H4 (cell line): ENCODE measurements at places on chromosomes 7 and 10. TPM values are rescaled to one million over a fixed set of nuclear protein-coding genes. Genes with fewer than 3 reads are reported as not detected.
A peak's percentile ranks its signal among the peaks of the same experiment; 100 is the strongest.

DNA sequence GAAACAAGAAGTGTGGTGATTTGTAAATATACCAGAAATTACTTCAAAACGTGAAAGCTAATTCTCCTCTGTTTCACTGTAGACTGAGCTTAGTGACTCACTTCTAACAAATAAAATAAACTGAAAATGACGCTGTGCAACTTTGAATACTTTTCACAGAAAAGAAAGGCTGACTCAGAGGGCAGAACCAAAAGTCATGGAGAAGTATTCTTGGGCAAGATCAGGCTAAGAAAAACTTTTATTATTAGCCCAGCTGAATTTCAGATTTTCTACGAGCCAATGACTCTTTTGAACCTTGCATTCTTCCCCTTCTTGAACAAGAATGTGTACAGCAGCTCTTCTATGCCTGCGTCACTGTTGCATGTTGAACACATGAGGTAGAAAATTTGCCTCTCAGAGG lies 527.3 kb upstream of the GHITM start:
- DNase-seq: peak; percentile 63

- DNase-seq: peak; percentile 74
Observed at GRCh38 chr10:36349445-36350078, 707.5 kb upstream of the FZD8 start.

- no peak for DNase-seq
Observed at GRCh38 chr7:96794063-96794462, 84.4 kb upstream of the SEM1 start.

DNA sequence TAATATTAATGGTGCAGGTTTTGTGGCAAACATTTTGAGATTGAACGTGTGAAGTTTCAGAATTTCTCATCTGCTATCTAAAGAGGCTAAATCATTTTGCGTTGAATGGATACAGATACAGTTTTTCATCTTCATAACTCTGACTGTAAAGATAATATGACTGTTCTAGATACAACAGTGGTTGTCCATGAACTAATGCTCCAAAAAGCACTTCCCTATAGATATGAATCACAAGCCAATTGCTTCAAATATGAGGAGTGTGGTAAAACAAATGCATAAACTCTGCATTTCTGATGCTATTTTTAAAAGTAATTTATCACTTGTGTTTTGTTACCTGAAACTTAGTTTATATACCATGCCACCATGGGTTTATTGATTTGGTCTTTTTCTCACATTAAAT lies 750.1 kb downstream of the MAGI2 start:
- DNase-seq: no peak

- no peak for DNase-seq
Observed at GRCh38 chr7:117006907-117007684, 53.8 kb downstream of the ST7 start.

GRCh38 chr10:90847436-90847835 lies 10.4 kb downstream of the HTR7 start:
- DNase-seq: peak; percentile 40

Gene CPED1
- 23.8 and 26.5 TPM in 2 replicates for total RNA-seq

GRCh38 chr10:104427989-104428388 lies 74.4 kb downstream of the CFAP58 start:
- no peak for DNase-seq

DNA sequence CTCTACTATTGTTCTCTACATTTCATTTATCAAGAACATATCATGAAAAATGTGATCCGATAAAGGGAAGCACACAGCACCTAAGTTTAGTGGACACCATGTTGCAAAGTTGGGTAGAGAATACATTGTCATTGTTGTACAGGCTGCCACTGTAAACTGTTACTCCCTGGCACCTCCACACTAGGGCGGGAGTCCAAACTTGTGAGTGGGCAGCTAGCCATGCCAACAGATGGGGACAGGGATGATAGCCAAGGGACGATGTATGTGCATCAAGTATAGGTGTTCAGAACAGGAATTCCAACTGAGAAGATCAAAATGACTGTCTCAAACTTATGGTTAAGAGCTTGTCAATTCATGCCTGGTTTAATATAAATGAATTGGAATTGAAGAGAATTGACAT lies 31.1 kb upstream of the COMMD3 start:
- no peak for DNase-seq

Gene TMEM196
- not detected in 2 replicates for total RNA-seq

Gene NET1
- 12.6 and 13.0 TPM in 2 replicates for total RNA-seq

- DNase-seq: no peak
Observed at GRCh38 chr10:6753644-6754043, 173.6 kb upstream of the PRKCQ start.

GRCh38 chr7:48868916-48869315 lies 55.4 kb upstream of the CDC14C start:
- DNase-seq: no peak
